Stimulated activated CD8-positive, alpha-beta memory T cell treated with anti-CD3 and anti-CD28 coated beads, Interleukin-7, amount 100 ng/mL, for 4 hours (primary cell): ENCODE measurements at places on chromosomes 7 and 10.

GRCh38 chr10:26881600-26882331 is 21.0 kb upstream of the ABI1 start:
- no peak for DNase-seq

DNA sequence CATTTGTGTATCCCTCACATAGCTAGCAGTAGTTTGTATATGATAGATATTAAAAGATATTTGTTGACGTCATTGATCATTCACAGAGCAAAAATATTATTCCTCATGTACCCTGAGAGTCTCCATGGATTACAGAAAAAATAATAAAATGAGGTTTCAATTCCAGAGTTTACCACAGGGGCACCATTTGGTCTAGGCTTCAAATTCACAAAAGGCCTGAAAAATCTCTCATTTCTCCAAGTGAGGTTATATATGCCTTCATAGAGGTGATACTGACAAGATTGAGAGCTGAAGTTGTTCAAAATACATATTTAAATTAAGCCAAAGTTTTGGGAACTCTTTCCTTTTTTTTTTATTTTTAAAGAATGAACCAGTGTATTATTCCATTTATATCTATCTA is 52.7 kb downstream of the TMEM26 start:
- no peak for DNase-seq

DNA sequence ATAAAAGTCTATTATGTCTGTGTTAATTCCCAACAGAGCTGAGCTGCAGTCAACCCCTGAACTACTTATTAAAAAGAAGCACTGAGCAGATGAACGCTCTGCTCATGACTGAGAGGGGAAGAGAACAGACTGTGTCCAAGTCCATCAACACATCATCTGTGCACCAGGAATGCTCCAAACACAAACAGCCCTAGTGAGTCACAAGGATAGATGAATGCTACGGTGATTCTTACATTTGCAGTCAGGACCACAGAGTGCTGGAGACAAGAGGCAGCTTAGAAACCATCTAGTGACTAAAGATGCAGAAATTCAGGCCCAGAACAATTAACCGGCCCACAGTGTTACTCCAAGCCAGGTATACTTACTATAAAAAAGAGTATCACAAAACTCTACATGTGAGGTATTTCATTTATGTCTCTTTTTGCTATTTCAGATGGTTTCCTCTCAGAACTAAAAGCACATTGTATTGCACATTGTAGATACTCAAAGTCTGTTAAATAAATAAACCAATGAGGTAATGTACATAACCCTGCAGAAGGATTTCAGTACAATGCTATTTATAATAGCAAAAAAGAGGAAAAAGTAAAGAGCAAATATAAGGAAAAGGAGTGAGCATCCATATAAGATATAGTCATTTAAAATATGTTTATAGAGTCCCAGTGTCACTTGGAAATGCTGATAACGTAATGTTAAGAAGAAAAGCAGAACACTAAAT is 159.2 kb downstream of the KCNMA1 start:
- DNase-seq: no peak

GRCh38 chr7:138796038-138796615 is 1.7 kb upstream of the TMEM213 start:
- DNase-seq: no peak

GRCh38 chr7:15461576-15461975 is 100.2 kb downstream of the AGMO start:
- DNase-seq: no peak
